ENCODE measurements at places on chromosomes 16 and 17. TPM values are rescaled to one million over a fixed set of nuclear protein-coding genes. Genes with fewer than 3 reads are reported as not detected.

The CPNE7 gene
- not detected for total RNA-seq

GRCh38 chr16:10121897-10122425, 60.3 kb downstream of the GRIN2A start:
- DNase-seq = no peak

GRCh38 chr16:10485698-10486382, 94.6 kb downstream of the EMP2 start:
- DNase-seq = no peak

The RBFOX1 gene
- total RNA-seq = not detected

GRCh38 chr17:78315355-78316114, 44.3 kb downstream of the SOCS3 start:
- DNase-seq = peak; percentile 29

Data from naive thymus-derived CD4-positive, alpha-beta T cell (primary cell).